ENCODE measurements at places on chromosomes 16 and 17.
A peak's percentile ranks its signal among the peaks of the same experiment; 100 is the strongest.

DNA sequence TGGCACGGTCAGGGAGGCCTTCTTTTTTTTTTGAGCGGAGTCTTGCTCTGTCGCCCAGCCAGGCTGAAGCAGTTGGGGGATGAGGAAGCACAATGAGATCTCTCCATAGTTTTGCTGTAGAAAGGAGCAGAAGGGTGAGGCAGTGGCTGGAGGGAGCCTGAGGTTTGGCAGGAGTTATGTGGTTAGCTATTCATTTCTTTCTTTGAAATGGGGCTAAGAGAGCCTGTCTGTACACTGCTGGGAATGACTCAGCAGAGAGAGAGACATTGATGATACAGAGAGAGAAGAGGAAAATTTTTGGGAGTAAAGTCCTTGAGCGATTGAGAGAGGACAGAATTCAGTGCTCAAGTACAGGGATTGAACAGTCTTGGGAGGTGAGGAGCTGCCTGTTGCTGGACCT lies 22.1 kb downstream of the NOS2 start:
- no peak for DNase-seq

- DNase-seq: no peak
Measured at GRCh38 chr17:72617557-72617956, 474.9 kb downstream of the SLC39A11 start.

- DNase-seq: no peak
Measured at GRCh38 chr17:3535253-3535995, 22.2 kb downstream of the TRPV3 start.

DNA sequence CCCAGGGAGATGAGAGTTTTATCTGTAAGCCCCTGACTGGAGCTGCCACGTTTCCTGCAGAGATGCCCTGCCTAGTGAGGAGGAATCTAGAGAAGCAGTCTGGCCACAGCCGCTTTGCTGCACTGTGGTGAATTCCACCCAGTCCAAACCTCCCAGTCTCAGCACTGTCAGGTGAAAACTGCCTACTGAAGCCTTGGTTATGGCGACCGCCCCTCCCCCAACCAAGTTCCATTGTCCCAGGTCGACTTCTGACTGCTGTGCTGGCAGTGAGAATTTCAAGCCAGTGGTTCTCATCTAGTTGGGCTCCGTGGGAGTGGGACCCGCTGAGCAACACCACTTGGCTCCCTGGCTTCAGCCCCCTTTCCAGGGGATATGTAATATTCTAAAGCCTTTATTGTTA lies 10.2 kb upstream of the LYZL6 start:
- DNase-seq: no peak

- DNase-seq: peak; percentile 18
Measured at GRCh38 chr16:11034481-11034931, 90.1 kb downstream of the CLEC16A start.

GRCh38 chr17:82863383-82863940 lies 23.6 kb upstream of the ZNF750 start:
- DNase-seq: no peak

DNA sequence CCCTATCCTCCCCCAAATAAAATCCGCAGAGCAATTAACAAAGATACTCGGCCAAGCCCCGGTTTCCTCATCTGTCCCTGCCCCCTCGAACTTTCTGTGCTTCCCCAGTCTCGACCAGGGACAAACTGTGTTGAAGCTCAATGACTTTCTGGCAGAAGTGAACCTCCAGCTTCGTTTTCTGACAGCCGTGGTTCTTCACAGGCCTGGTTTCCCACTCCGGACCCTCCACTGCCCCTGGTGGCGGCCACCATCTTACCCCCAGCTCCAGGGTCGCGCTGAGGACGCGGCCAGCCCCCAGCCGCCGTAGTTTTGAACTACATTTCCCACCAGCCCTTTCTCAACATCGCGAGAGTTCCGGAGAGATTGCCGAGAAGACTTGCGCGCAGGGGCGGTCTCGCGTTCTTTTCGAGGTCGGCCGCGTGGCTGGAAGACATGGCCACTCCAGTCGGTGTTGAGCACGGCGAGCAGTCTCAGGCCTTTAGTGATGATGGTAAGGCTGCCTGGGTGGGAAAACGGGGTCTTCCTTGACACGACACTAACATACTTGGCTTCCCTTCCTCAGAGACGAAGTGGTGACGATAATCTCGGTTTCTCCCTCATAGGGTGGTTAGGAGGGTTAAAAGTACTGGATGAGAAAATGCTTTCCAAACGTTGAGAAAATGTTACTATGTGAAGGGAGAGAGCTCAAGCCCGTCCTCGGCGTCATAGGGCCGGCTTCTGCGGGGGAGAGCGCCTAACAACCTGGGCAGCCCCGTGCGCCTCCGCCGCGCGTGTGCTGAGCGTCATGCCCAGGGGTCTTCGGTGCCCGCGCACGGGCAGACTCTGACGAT lies 17.7 kb downstream of the PRCD start:
- DNase-seq: peak; percentile 85

- no peak for DNase-seq
Measured at GRCh38 chr16:57245472-57246113, 534 bp downstream of the ARL2BP start.

- no peak for DNase-seq
Measured at GRCh38 chr17:78252111-78252634, 20.7 kb downstream of the TMEM235 start.

DNA sequence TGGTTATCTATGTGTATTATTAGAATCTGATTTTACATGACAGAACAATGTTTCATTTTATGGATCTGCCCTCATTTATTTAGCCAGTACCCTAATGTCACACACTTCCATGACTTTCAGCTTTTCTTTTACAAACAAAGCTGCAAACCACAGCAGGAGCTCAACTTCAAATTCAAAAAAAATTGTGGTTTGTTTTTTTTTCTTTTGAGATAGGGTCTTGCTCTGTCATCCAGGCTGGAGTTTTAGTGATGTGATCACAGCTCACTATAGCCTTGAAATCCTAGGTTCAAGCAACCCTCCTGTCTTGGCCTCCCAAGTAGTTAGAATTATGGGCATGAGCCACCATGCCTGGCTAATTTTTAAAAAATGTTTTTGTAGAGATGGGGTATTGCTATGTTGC lies 8.2 kb upstream of the MPRIP start:
- DNase-seq: no peak

- DNase-seq: peak; percentile 7
Measured at GRCh38 chr17:36994438-36994837, 45.7 kb downstream of the AATF start.

DNA sequence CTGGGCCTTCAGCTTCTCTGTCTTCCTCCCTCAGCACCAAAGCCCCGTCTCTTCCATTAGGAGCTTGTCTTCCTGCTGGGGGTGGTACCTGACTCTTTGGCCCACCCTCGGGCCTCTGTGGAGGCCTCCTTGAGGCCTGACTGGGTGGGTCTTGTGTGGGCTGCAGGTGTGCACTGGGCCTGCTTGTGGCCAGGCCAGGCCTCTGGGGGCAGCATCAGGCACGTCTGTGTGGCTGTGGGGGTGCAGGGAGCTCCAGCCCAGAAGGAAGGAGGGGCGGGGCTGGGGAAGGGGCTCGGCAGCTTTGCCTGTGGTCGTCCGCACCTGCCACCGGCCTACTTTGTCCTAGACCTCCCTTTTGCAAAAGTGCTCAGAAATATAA lies 7.0 kb downstream of the PIGQ start:
- DNase-seq: no peak

- no peak for DNase-seq
Measured at GRCh38 chr17:62017912-62018311, 47.2 kb downstream of the MED13 start.

DNA sequence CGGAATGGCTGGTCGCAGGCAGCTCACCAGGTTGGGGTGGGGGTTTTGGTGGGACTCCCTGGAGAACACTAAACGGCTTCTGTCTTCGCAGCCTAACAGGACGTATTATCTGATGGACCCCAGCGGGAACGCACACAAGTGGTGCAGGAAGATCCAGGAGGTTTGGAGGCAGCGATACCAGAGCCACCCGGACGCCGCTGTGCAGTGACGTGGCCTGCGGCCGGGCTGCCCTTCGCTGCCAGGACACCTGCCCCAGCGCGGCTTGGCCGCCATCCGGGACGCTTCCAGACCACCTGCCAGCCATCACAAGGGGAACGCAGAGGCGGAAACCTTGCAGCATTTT lies 59.7 kb downstream of the PDPK1 start:
- no peak for DNase-seq

GRCh38 chr16:80176114-80176513 lies 364.7 kb upstream of the DYNLRB2 start:
- no peak for DNase-seq

DNA sequence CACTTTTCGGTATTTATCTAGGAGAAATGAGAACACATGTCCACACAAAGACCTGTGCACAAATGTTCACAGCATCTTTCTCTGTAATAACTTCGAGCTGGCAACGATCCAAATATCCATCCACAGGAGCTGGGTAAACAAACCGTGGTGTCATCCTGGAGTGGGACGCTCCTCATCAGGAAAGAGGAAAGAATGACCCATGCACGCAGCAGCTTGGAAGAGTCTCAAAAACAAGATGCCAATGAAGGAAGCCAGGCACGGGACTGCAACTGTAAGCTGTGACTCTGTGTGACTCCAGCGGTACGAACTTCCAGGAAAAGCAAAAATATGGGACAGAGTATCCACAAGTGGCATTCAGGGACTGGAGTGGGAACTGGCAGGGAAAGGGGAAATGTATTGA lies 36.7 kb upstream of the CIBAR2 start:
- no peak for DNase-seq

- DNase-seq: peak; percentile 1
Measured at GRCh38 chr17:61662741-61663140, 71.7 kb upstream of the NACA2 start.

DNA sequence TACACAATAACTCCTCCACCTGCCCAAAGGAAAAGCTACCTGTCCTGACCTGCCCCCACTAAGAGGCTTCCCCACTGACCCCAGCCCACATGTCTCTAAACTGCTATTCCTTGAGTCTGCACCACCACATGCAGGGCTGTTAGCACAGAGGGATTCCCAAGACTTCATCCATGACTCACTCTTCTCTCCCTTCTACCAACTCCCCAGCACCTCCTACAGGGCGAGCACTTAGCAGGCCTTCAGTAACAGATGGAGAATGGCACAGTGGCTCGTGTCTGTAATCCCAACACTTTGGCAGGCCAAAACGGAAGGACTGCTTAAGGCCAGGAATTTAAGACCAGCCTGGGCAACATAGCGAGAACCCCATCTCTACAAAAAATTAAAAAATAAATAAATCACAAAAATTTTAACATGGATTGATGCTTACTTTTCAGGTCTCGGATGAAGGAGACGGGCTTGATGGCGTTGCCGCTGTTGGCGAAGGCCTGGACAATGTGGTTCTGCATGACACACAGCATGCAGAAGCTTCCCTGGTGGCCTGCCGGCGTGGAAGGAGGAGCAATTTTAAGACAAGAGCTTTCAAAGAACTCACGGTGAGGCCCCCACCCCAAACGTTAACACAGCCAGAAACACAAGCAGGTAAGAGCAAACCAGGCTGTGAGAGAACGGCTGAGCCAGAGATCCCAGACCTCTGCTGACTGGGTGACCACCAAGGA lies 12.0 kb downstream of the USP36 start:
- DNase-seq: no peak

DNA sequence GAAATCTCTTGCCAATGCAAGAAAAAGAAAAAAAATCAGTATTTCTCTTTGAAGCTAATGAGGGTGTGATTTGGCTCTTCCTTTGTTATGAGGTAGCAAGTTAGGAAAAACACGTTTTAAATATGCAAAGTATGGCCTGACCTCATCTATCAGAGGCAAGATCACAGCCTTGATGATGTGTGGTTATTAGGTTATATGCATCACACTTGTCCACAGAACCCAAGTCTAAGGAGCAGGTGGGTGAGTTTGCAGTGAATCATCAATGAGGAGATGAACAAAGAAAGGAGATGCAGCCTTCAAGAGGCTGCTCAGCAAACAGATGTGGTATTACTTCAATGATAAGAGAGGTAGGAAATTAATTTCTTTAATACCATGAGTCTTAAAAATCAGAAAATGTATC lies 594.8 kb upstream of the CDH5 start:
- DNase-seq: no peak

- DNase-seq: no peak
Measured at GRCh38 chr16:79601092-79601930, 774 bp upstream of the MAF start.

- no peak for DNase-seq
Measured at GRCh38 chr16:82750068-82750467, 123.3 kb downstream of the CDH13 start.

- no peak for DNase-seq
Measured at GRCh38 chr17:32528825-32529224, 42.0 kb downstream of the CDK5R1 start.

DNA sequence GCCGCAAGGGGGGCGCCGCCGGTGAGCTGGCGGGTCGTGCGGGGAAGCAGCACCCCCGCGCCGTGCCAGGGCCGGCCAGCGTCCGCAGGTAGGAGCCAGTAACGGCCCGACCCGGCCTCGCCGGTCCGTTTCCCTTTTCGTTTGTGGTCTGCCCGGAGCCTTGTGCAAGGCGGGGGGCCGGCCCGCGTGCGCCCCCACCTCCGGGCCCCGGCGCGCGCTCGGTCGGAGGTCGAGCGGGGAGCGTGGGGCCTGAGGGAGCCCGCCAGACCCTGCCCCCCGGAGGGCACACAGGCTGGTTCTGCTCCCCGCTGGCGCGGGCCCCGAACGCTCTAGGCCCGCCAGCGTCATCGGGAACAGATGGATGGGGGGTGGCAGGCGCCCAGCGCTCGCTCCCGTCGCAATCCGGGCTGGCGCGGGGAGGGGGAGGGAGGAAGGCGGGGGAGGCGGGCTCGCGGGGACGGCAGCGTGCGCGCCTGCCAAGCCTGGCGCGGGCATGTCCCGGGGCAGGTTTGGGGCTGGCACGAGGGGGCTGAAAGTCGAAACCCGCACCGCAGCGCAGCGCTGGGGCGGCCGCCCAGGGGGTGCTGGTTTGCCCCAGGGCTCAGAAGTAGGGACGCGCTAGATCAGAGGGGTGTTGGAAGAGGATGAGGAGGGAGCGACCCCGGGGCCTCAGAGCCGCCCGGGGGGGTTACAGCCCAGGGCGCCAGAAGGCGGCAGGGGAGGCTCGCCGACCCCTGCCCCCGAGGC lies 1.5 kb upstream of the GSE1 start:
- peak; percentile 49 for DNase-seq

All from skeletal muscle cell (primary cell).